Left ventricle myocardium superior (tissue), 1 donor: ENCODE measurements at places on chromosomes 11 and 22. TPM values are rescaled to one million over a fixed set of nuclear protein-coding genes. Genes with fewer than 3 reads are reported as not detected.
A peak's percentile ranks its signal among the peaks of the same experiment; 100 is the strongest.

The OR4A16 gene
- not detected for total RNA-seq

DNA sequence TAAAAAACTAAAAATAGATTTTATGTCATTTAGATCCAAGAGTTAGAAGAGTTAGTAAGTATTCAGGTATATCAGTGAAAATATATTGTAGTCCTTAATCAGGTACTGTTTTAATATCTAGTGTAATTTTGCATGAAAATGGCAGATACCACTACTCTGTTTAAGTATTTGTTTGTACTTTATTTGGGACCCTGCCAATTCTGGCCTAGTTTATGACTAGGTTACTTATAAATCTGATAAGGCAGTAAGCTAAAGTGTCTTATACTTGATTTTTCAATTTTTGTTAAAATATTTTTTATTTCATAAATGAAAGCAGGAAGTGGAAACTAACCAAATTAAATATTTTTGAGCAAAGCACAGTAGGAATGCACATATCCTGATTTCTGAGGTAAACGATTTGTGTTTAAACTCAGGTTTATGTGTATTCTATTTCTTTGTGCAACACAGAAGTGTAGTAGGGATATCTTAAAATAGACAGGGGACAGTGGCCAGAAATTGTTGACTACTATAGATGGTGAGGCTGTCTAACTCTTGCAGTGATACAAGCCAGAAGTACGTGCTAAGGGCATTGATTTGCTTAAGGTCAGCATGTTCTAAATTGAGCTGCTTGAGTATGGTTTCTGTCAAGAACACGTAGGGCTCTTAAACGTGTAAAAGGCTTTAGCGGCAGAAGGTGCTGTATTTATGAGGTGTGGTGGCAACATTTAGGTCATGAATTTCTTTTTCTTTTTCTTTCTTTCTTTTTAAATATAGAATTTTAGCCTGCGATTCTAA is 34.0 kb downstream of the HIPK3 start:
- DNase-seq, result no peak

The TP53AIP1 gene
- total RNA-seq, result not detected

DNA sequence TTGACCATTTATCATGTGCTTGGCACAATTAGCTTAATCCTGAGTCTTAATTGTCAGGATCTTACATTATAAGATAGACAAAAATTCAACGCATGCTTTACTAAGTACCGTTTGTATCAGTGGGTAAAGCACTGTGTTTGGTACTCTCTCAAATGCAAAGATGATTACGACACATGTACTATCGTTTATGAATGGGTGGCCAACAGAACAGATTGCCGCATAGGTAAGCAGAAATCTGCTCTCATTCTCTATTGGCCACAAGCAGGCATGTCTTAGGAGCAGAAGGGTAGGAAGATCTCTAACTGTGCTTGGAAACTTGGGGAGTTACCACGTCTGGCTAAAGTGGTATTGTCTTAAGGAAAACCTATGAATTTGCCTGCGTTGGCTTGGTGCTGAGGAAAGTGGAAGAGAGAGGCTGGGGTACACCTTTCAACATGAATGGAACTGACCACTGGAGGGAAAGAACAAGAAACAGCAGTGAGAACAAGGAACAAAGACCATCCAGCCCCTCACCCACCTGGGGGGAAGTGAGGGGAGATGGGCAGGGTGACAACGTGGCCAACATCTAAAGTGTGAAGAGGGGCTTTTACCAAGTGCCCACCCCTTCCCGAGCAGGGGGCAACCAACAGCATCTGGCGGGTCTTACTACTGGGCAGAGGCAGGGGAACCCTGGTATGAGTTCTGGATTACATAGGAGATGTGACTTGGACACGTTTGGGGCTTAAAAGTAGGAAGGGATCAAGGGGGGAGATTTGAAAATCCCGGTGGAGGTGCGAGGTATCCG is 1.0 kb upstream of the TUBA8 start:
- DNase-seq, result no peak

- peak; percentile 67 for DNase-seq
Measured at GRCh38 chr22:29128891-29129807, 56.3 kb downstream of the KREMEN1 start.

The RBMXL2 gene
- total RNA-seq, result not detected

- peak; percentile 56 for DNase-seq
Measured at GRCh38 chr22:38074181-38075104, 9.5 kb downstream of the SLC16A8 start.

- no peak for DNase-seq
Measured at GRCh38 chr11:103608566-103608965, 427.9 kb upstream of the DDI1 start.

DNA sequence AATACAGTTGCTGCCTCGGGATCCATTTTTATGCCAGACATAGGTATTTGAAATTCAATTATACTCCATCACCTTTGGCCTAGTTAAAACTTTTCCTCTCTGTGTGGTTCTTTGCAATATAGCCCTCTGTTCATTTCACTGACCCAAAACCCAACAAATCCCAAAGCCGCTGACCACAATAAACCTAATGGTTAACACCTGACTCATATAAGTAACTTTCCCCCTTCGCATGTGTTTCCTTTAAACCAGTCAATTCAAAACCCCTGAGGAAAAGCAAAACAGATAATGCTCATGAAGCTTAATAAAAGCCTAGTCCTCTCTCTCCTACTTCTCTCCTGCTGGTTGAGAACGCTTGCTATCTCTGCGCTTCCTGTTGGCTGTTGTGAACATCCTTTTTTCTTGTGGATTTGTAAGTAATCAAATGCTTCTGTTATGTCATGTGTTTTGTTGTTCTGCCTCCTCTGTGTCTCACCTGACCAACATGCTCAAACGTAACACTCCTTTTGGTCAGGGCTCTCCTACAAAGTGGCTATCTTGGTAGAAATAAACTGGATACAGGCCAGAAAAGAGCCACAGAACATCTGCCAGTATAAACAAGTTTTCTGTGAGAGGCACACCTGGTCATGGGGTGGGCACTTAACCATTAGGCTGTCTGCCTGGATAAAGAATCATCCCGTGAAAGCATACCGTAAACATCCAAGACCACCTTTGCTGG is 652.6 kb downstream of the METTL15 start:
- DNase-seq, result no peak

The OR51E2 gene
- total RNA-seq, result not detected

The PACS1 gene
- total RNA-seq, result 59.0 TPM

DNA sequence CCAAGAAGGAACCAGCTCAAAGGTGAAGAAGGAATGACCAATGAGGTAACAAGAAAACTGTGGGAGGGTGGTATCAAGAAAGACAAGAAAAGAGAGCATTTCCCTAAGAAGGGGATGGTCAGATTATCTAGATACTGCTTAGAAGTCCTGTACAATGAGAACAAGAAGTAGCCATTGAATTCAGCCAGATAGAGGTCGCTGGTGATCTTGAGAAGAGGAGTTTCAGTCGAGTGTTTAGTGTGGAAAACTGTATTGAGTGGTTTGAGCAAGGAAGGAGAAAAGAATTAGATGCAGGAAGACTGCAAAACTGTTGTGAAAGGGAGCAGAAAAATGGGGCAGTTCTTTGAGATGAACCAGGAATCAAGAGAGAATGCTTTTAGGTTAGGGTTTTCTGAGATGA is 74.6 kb upstream of the FAT3 start:
- DNase-seq, result no peak

GRCh38 chr11:117771197-117771596 is 25.8 kb downstream of the DSCAML1 start:
- DNase-seq, result no peak

The UBQLNL gene
- total RNA-seq, result 0.17 TPM

DNA sequence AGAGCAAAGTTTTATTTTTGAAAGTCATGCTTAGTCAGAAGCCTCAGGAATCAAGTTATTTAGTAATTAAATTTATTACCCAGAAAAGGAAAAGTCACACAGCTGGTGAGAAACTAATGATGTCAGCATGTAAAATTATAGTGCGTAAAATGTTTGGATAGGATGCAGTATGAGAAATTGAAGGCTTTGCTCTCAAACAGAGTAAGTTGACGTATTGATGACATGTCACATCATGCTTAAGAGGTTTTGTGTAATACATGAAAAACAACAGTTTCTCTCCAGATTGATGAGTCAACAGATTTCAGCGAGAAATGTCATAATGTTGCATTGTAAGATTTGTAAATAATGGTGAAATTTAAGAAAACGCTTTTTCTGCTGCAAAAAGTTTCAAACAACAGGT is 769.8 kb downstream of the METTL15 start:
- no peak for DNase-seq

DNA sequence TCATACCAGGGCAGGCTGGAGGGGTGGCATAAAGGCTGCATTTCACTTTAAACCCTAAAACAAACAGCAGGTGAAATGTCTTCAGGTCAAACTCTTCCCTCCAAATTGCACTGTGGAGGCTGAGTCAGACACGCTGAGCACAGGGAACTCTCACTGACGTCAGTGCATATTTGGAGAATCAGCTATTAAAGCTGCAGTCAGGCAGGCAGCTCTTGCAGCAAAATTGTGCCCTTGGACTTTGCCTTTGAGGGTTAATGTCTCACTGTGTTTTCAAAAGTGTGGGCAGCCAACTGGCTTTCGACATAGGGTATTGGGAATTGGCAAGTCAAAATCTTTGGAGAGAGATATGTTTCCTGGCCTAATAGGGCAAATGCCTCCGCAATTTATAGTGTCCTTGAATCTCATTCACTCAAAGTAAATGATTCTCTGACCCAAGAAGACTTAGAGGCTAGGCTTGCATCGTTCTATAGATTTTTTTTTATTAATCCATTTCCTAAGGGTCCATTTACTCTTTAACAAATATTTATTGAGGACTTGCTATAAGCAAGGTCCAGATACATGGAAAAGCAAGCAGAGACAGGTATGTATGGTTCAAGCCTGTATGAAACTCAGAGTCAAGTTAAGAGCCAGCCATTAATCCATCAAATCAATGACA is 27.7 kb upstream of the SMCO4 start:
- no peak for DNase-seq

The KRTAP5-9 gene
- not detected for total RNA-seq

DNA sequence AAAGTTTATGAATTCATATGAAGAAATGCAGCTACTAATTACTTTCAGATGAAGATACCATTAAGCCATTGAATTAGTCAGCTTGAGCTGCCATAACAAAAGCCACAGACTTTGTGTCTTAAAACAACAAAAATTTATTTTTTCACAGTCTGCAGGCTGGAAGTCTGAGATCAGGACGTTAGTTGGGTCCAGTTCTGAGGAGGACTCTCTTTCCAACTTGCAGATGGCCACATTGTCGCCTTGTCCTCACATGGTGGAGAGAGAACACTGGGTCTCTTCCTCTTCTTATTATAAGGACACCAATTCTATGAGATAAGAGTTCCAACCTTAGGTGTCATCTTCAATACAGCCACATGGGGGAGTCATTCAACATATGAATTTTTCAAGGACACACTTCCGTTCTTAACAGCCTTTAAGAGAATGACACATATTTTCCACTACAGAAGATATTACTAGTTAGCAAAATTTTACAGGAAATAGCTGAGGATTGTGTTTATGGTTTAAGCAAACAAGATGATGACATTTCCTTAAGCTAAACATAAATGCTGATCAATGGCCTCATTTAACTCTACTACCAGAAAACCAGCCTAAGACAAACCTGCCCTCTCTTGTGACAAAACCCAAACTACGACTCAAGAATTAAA is 56.0 kb downstream of the DCUN1D5 start:
- DNase-seq, result no peak

DNA sequence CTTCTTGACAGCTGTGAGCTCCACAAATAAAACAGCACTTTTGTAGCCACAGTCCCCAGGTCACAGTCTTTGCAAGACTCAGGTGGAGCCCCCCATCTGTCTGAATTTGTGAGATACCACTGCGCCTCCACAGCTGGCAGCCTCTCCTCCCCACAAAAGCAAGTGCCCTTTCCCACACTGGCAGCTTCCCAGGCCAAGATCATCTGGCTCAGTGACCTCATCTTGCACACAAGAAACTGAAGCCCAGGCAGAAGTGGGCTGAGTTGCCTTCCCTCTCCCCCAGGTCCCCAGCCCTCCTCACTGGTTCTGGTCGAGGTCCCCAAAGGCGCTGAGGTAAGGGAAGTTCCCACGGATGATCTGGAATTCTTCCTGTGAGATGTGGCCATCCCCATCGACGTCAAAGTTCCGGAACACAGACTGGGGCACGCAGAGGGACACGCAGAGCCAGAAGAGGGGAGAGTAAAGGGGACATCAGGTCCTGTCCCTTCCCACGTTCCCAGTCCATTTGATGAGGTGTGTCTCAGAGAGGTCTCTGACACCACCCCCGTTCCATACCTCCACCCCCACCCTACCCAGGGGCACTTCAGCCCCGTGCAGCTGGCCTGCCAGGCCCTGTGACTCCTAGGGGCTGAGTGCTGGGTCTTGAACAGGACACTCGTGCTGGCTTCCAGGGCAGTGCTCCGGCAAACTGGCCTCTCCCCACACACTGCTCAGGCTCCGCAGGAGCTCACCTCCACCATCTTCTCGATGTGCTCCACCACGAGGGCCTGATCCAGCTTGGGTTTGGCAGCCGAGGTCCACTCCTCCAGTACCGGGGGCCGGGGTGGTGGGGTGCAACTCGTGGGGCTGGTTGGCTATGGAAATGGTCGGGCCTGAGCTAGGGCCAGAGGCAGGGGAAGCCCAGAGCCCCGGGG is 8.9 kb downstream of the RASGRP2 start:
- DNase-seq, result no peak

DNA sequence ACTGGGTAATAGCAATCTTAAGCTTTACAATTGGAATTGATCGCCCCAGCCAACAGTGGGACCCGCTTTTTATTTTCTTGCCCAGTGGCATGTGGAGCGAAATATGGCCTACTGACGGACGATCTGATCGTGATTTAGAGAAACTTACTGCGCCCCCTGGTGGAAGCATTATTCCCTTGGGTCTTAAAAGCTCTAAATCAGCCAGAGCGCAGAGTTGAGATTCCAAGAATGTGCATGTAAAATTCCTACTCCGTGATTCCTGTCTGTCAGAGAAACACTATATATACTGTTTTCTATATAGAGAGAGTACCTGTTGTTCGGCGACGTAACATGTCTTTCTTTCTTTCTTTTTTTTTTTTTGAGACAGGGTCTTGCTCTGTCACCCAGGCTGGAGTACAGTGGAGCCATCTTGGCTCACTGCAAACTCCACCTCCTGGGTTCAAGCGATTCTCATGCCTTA is 3.7 kb upstream of the DPF2 start:
- peak; percentile 70 for DNase-seq

The DEUP1 gene
- not detected for total RNA-seq

DNA sequence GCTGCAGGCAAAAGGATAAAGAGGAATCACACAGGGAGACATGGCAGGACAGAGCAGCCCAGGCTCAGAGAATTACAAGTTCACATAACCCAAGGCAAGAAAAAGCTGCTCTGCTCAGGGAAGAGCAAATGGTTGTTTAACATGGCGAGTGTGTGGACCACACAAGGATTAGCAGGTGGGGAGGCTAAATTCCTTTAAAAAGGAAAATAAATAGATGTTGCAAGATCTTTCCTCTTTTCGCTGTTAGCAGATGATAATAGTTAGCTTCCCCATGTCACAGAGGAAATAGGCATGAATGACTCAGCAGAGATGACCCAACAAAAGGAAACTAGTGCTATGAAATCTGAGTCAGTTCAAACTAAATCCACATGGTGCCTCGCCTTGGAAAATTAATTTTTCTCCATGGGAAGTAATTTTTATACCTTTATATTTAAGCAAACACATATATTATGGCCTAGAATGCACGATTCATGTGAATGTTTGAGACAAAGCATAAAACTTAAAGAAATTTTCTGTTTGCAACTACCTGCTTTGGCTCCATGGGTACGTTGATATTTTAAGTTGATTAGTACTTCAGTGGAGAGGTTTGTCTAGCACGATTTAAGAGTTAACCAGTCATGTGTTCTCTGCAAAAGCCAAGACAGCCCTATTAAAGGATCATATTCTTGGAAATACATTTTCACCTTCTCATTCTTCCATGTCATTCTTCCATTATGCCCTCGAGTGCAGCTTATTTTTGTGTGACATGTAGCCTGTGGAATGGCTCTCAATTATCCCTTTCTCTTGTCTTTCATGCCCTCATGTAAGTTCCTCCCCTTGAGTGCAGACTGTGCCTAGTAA is 38.5 kb upstream of the FJX1 start:
- DNase-seq, result no peak

The CNGA4 gene
- total RNA-seq, result not detected
